ENCODE measurements at places on chromosomes 5 and 9.

GRCh38 chr9:122118343-122119165, 25.4 kb upstream of the TTLL11 start:
- DNase-seq: no peak

DNA sequence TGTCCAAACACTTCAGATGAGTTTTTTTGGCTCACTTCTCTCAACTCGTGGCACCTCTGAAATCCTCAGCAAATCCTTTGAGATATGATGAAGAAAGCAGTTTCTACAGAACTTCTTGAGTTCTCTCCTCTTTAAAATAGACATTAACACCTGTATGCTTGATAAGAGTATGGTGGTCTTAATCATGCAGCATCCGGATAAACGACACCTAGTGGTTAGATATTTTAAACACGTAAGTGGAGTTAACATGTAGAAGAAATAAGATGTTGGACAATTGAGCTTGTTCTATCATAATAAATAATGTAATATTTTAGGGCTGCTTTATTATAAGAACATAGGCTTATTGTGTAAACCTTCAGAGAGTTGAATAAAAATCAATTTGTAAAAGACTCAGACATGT, 324.8 kb downstream of the CYLC2 start:
- DNase-seq: no peak

- peak; percentile 74 for DNase-seq
Measured at GRCh38 chr9:137694962-137695875, 76.4 kb downstream of the EHMT1 start.

- DNase-seq: no peak
Measured at GRCh38 chr9:76136986-76137385, 246.5 kb downstream of the PCSK5 start.

DNA sequence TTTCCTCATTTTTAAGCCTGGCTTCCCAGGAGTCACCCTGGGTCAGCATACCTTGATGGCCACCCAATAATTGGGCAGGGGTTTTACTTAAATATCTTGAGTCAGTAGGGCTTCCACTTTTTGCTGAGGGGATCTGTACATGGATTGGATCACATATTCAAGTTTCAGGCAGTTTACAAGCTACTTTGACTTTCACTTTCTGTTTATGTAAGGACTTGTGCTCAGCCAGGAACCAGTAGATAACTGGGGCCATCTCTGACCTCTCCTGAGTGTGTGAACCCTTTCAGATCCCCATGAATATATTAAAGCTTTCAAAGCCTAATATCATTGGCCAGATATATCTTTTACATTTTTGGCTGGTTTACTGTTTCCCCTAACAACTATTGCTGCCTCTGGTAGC, 45.1 kb downstream of the SLCO6A1 start:
- DNase-seq: no peak

DNA sequence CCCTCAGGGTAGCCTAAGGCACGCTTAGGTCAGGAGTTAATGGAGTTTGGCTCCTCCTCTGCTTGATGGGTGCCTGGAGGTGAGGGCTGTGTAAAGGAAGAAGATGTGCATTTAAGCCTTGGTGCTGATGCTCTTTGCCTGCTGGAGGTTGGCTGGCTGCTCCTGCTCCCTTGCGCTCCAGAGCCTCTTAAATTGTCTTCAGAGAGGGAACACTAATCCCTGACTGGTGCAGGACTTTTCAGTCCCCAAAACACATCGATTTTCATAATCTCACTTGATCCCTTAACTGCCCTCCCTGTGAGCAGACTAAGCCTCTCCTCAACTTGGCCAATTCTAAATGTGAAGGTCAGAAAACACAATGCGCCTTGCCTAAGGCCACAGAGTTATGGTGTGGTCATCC, 16.2 kb upstream of the TCOF1 start:
- DNase-seq: peak; percentile 78
